ENCODE measurements at places on chromosomes 16 and 17.
A peak's percentile ranks its signal among the peaks of the same experiment; 100 is the strongest.

DNA sequence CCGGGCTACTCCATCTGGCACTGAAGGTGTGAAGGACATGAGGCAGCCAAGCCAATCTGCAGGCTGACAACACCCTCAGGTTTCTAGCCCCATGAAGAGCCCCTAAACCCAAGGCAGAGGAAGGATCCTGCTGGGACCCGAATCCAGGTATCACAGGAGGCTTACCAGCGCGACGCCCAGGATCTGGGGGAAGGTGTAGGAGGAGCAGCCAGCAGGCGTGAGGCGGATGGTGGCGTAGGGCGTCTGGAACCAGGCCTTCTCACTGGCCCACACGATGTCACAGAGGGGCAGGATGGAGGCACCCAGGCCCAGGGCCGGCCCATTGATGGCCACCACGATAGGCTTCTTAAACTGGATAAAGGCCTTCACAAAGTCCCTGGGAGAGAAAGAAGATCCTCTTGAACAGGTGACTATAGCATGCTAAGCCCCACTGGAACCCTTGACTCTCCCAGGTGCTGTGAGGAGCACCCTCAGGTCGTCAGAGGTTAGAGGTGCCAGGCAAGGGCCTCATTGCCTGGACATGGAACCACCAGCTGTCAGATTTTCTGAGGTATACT lies 71.7 kb downstream of the DYNLRB2 start:
- no peaks in the 10 kb centered on the region for H3K27me3 ChIP-seq
- no peaks in the 10 kb centered on the region for H3K36me3 ChIP-seq
- no peaks in the 10 kb centered on the region for H3K4me1 ChIP-seq

DNA sequence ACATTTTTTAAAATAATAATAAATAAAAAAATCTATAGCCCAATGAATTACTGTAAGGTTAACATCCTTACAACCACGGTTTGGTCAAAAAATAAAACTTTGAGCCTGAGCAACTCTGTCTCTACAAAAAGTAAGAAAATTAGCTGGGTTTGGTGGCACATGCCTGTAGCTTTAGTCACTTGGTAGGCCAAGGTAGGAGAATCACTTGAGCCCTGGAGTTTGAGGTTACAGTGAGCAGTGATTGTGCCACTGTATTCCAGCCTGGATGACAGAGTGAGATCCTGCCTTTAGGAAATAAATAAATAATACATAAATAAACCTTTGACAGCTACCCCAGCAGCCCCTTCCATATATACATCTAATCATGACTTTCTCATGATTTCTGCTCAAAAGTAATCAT lies 26.9 kb upstream of the PHAF1 start:
- 0 out of 2 replicates have a peak, but pooled peaks cover 1% of the 10 kb centered on the region for H3K36me3 ChIP-seq
- H3K27ac ChIP-seq = no peak overlapping the region
- no peaks in the 10 kb centered on the region for H3K27me3 ChIP-seq
- peaks cover 5% of the 10 kb centered on the region for H3K4me1 ChIP-seq

- no peak overlapping the region for H3K27ac ChIP-seq
- H3K36me3 ChIP-seq = no peaks in the 10 kb centered on the region
- DNase-seq = no peak
- H3K4me3 ChIP-seq = no peak overlapping the region
Measured at GRCh38 chr16:86594721-86595120, 16.4 kb downstream of the FOXL1 start.

DNA sequence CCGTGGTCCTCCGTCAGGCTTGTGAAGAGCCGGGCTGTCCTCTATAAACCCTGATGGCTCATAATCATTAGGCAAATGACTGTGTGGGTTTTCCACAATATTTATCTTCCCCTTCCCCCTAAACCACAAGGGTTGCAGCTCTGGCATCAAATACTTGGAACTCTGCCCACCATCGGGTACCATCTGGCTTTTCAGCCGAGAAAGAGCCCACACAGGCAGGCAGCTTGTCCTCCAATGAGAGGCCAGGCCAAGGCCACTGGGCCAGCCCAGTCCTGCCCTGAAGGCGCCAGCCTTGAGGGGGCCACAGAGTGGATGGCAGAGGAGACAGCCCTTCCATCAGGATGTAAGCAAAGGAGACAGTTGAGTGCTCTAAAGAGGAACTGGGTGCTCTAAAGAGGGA lies 31.8 kb upstream of the NAT9 start:
- no peak overlapping the region for H3K27ac ChIP-seq
- no peak for DNase-seq
- H3K27me3 ChIP-seq = no peaks in the 10 kb centered on the region
- H3K4me3 ChIP-seq = no peak overlapping the region
- no peaks in the 10 kb centered on the region for H3K36me3 ChIP-seq

DNA sequence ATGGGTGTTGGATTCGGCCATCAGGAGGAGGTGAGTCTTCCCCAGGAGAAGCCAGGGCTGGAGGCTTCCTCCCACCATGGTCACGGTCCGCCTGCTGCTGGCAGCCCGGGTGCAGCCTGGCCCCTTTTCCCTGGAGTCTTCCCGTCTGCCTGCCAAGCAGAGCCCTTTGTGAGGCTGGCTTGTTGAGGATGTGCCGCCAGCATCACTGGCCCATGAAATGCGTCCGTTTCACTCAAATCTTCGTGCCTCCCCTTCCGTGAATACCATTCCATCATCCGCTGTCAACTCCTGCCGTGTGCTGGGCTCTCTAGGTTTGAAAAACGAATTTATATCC lies 9.6 kb downstream of the VPS4A start:
- no peaks in the 10 kb centered on the region for H3K27me3 ChIP-seq
- DNase-seq = no peak
- no peak overlapping the region for H3K27ac ChIP-seq
- no peaks in the 10 kb centered on the region for H3K4me1 ChIP-seq
- no peak overlapping the region for H3K4me3 ChIP-seq
- peaks cover 30% of the 10 kb centered on the region for H3K36me3 ChIP-seq

- no peak overlapping the region for H3K27ac ChIP-seq
- no peak overlapping the region for H3K4me3 ChIP-seq
- H3K27me3 ChIP-seq = no peaks in the 10 kb centered on the region
- H3K4me1 ChIP-seq = no peaks in the 10 kb centered on the region
- no peak for DNase-seq
Measured at GRCh38 chr16:70697594-70698170, 11.8 kb upstream of the MTSS2 start.

GRCh38 chr16:22321340-22322001 lies 24.3 kb downstream of the POLR3E start:
- H3K36me3 ChIP-seq = no peaks in the 10 kb centered on the region
- peak; percentile 62 for DNase-seq
- H3K4me3 ChIP-seq = no peak overlapping the region
- no peaks in the 10 kb centered on the region for H3K4me1 ChIP-seq
- no peak overlapping the region for H3K27ac ChIP-seq

GRCh38 chr17:41905172-41905571 lies 13.6 kb downstream of the ACLY start:
- no peak for DNase-seq
- no peaks in the 10 kb centered on the region for H3K4me1 ChIP-seq
- no peak overlapping the region for H3K27ac ChIP-seq
- 0 out of 2 replicates have a peak, but pooled peaks cover 4% of the 10 kb centered on the region for H3K36me3 ChIP-seq
- H3K27me3 ChIP-seq = no peaks in the 10 kb centered on the region

GRCh38 chr17:3843935-3844516 lies 2.0 kb downstream of the NCBP3 start:
- H3K4me1 ChIP-seq = peaks cover 7% of the 10 kb centered on the region
- DNase-seq = peak; percentile 59
- no peaks in the 10 kb centered on the region for H3K27me3 ChIP-seq

DNA sequence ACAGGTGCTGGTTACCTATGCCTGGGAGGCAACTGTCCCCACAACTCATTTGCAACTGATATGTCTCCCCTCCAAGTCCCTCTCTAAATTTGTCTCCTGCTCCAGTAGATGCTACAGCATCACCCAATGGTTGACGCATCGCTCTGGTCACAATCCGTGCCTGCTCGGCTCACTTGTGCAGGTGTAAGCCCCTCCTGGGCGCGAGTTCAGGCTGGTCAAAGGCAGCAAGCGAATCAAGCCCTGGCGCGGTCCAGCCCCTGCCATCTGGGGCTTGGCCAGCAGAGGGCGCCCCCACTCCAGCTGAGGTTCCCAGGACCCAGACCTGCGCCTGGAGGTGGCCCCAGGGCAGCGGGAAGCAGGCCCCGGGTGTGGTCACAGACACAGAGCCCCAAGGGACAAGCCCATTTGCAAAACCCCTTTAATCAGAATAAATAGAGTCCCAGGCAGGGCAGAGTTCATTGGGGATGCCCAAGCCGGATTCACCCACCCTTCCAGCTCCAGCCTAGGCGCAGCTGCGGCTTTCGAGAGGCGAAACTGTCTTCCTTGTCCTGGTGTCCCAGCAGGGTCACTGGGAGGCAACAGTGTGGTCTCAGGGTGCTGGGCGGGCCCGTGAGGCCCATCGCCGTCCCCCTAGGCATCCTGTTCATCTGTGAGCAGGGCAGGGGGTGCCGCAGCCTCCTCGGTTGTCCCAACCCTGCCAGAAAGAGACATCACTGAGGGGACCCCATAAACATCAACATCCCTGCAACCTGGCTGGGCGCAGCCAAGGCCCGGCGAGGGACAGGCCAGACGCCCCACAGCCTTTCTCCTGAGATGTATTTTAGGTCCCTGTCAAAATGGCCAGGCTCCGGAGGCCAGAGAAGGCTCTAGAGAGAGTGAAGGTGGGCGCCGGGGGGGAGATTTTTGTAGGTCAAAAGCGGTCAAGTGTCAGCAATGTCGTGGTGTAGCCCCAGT lies 15.8 kb downstream of the TMC6 start:
- no peak overlapping the region for H3K4me3 ChIP-seq
- no peak overlapping the region for H3K27ac ChIP-seq
- no peaks in the 10 kb centered on the region for H3K4me1 ChIP-seq
- peak; percentile 75 for DNase-seq

- no peak overlapping the region for H3K27ac ChIP-seq
- H3K4me1 ChIP-seq = no peaks in the 10 kb centered on the region
- H3K4me3 ChIP-seq = no peak overlapping the region
Measured at GRCh38 chr17:74591503-74591902, 580 bp downstream of the CD300LD start.

GRCh38 chr16:12239226-12239625 lies 262.7 kb downstream of the SNX29 start:
- DNase-seq = no peak
- H3K36me3 ChIP-seq = no peaks in the 10 kb centered on the region
- no peaks in the 10 kb centered on the region for H3K27me3 ChIP-seq
- H3K4me3 ChIP-seq = no peak overlapping the region
- no peaks in the 10 kb centered on the region for H3K4me1 ChIP-seq

- no peaks in the 10 kb centered on the region for H3K27me3 ChIP-seq
- no peaks in the 10 kb centered on the region for H3K4me1 ChIP-seq
- no peak overlapping the region for H3K27ac ChIP-seq
- no peak overlapping the region for H3K4me3 ChIP-seq
Measured at GRCh38 chr16:23729503-23730424, 16.7 kb upstream of the ERN2 start.

DNA sequence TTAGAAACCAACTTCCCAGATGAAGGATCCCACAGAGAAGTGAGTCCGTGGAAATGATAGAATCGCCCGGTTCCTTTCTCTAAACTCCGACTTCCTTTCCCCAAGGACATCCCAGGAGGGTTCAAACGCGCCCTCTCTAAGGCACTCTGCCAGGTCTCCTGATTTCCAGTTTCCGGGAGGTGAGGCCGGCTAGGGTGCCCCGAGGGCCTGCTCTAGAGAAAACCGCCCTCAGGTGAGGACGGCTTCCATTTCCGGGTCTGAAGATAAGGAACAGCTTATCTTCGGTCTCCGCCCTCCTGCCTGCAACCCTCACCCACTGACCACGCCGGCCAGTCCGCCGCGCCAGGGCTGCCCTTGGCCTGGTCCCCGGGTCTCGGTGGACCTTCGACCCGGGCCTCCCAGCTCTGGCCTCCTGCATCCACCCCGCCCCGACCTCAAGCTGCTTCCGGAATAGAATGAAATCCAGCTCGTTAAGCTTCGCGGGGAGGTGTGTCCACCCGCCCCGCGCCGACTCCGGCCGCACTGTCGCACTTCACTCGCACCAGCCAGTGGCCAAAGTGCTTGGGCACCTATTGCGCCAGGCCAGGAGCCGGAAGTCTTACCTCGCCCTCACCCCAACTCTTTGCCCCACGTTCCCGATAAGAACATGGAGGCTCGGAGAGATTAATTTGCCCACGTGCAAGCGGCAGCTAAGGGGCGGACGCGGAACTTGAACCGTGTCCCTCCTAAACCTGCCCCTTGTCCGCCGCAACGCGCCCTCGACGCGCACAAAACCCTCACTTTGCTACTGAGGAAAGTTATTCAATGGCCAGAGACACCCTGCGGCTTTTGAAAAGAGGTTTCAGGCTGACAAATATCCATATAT lies 836 bp upstream of the MMP15 start:
- H3K36me3 ChIP-seq = no peaks in the 10 kb centered on the region
- H3K27me3 ChIP-seq = peaks cover 18% of the 10 kb centered on the region
- H3K4me3 ChIP-seq = peak overlapping the region; percentile 87

- no peaks in the 10 kb centered on the region for H3K36me3 ChIP-seq
- DNase-seq = no peak
- H3K27me3 ChIP-seq = no peaks in the 10 kb centered on the region
- H3K4me3 ChIP-seq = no peak overlapping the region
Measured at GRCh38 chr16:26992666-26993349, 73.9 kb upstream of the C16orf82 start.

GRCh38 chr17:70773258-70773657 lies 603.9 kb downstream of the KCNJ2 start:
- no peaks in the 10 kb centered on the region for H3K4me1 ChIP-seq
- H3K27me3 ChIP-seq = no peaks in the 10 kb centered on the region
- no peak for DNase-seq
- no peak overlapping the region for H3K4me3 ChIP-seq
- H3K36me3 ChIP-seq = no peaks in the 10 kb centered on the region
- no peak overlapping the region for H3K27ac ChIP-seq

- H3K36me3 ChIP-seq = no peaks in the 10 kb centered on the region
- no peaks in the 10 kb centered on the region for H3K4me1 ChIP-seq
- H3K4me3 ChIP-seq = no peak overlapping the region
Measured at GRCh38 chr17:70881093-70881492, 711.8 kb downstream of the KCNJ2 start.

DNA sequence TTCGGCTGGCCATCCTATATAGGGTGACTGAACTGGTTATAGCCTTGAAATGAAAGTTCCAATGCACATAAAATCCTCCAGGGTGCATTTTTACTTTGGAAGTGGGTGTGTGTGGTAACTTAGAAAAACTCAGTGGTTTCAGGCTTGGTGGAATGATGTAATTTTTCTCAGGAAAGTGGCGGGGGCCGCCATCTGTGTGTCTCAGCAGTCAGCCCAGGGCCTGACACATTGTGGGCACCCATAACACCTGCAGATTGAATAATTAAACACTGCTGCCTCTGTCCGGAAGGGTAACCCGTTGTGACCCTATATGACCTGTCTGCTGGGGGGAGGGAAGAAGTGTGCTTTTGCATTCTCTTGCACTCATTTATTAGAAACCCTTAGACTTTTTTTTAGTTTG lies 2.2 kb upstream of the PDP2 start:
- H3K27ac ChIP-seq = peak overlapping the region; percentile 61
- no peaks in the 10 kb centered on the region for H3K27me3 ChIP-seq
- DNase-seq = peak; percentile 95
- H3K36me3 ChIP-seq = no peaks in the 10 kb centered on the region

Data from MM.1S (cell line).